EH (cell line): ENCODE measurements at places on chromosomes 6 and 20.

GRCh38 chr6:18314317-18314997 lies 50.1 kb upstream of the DEK start:
- DNase-seq: peak; percentile 54

GRCh38 chr6:34810936-34811632 lies 19.2 kb downstream of the BLTP3A start:
- DNase-seq: no peak

- peak; percentile 15 for DNase-seq
Observed at GRCh38 chr20:57500962-57501361, 24.0 kb downstream of the CTCFL start.

- DNase-seq: peak; percentile 11
Observed at GRCh38 chr20:17457588-17458190, 73.5 kb downstream of the BFSP1 start.

- DNase-seq: peak; percentile 50
Observed at GRCh38 chr20:41029150-41029901, 704 bp downstream of the TOP1 start.
